ENCODE measurements at places on chromosomes 12 and 14.

DNA sequence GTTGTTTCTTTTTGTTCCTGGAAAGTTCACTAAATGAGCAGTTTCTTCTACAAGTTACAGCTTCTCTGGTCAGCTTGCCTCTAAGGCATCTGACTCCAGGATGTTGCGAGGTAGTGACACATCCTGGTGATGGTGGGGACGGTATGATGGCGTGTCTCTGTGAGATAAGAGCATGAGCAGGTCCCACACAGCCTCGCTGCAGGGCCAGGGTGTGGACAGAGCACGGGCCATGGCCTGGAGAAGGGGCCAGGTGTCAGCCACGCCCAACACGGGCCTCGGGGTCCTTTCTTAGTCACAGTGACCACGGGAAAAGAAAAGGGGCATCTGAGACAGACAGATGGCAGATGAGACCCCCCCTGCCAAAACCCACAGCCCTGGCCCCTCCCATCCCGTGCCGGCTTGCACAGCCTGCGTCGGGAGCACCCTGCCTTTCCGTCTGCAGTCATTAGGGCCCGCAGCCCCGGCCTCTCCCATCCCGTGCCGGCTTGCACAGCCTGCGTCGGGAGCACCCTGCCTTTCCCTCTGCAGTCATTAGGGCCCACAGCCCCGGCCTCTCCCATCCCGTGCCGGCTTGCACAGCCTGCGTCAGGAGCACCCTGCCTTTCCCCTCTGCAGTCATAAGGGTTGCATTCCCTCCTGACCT lies 79.3 kb upstream of the DYNC1H1 start:
- DNase-seq = no peak

DNA sequence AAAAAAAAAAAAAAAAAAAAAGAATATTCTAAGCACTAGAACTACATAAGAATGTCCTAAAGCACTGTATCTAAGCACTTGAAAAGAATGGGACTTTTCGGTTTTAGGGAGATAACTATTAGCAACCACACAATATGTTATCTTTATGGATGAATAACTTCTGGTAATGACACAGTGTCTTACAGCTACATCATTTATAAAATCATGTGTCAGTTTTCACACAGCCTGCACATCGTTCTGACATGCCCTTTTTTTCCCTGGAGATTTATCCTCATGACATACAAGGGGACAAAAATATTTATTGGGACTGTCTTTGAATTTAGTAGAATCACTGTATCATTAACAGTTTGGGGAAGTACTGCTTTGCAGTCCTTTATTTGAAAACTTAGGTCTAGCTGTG lies 17.3 kb downstream of the TMEM19 start:
- no peak for DNase-seq

GRCh38 chr12:124457287-124458219 lies 109.9 kb downstream of the NCOR2 start:
- DNase-seq = no peak

GRCh38 chr14:35140718-35141581 lies 18.6 kb downstream of the PRORP start:
- DNase-seq = no peak

- DNase-seq = peak; percentile 34
Measured at GRCh38 chr14:97977651-97978261, 1180.6 kb downstream of the VRK1 start.

- DNase-seq = no peak
Measured at GRCh38 chr12:24244231-24244630, 294.8 kb upstream of the SOX5 start.

DNA sequence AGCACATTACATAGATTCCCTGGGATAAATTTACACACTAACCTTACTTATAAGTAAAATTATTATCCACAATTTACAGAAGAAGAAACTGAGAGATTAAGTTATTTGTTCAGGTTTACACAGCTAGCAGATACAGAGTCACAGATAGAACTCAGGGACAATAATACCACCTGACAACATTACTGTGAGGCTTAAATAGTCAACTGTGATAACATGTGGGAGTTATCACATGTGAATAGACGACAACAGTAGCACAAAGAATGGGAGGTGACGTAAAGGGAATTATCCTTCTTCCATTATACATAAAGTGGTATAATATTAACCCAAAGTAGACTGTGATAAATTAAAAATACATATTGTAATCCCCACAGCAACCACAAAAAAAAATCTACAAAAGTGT lies 6.2 kb upstream of the SPIC start:
- DNase-seq = no peak

DNA sequence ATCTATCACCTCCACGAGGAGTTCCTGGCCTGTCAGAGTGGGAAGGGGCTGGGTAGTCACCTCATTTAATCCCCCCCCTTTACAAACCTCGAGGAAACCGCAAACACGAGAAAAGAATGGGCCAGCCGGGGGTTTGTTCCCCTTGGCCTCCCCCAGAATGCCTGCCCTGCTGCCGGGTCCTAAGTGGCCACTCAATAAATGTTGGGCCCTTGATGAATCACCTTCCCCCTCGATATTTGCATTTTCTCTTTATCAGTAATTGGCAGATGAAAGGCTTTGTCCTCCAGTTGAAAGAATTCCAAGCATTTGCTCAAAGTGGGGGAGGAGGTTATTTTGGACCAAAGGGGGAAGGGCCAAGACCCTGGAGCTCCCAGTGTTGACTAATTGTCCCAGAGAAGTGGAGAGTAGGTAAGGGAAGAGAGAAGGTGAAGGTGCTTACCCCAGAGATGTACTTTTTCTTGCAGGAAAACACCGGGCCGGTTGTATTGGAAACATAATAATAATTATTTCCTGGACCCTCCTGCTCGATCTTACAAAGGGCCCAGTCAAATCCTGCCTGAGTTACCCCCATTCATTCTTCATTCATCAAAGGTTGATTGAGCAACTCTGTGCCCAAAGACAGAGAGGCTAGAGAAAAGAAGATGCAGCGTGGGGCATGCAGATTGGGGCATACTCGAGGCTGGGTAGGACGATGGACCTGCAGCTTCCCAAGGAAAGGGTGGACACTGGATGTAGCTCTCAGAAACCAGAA lies 1.9 kb upstream of the KDM2B start:
- no peak for DNase-seq

GRCh38 chr12:108270035-108270848 lies 68.9 kb downstream of the CMKLR1 start:
- no peak for DNase-seq

DNA sequence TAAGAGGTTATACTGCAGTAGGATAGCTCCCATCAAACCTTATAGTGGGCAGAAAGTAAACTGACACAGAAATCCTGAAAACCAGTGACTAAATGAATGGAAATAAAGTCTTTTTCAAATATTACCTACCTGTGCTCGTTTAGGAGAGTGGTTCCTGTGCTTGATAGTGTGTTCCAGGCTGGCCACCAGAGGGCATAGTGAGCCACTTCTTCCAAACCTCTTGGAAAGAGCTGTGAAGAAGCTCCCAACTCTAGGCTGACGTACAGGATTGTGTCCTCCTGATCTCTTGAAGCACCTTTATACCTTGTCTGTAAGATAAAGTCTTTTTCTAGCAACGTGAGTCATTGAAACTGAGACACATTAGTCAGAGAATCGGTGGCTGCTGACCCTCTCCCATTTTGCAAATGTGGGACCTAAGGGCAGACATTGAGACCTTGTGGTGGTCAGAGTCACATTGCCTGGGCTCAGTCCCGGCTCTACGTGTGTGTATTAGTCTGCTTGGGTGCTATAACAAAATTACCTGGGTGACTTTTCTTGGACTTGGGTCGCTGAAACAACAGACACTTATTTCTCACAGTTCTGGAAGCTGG lies 17.6 kb downstream of the TDP1 start:
- no peak for DNase-seq

DNA sequence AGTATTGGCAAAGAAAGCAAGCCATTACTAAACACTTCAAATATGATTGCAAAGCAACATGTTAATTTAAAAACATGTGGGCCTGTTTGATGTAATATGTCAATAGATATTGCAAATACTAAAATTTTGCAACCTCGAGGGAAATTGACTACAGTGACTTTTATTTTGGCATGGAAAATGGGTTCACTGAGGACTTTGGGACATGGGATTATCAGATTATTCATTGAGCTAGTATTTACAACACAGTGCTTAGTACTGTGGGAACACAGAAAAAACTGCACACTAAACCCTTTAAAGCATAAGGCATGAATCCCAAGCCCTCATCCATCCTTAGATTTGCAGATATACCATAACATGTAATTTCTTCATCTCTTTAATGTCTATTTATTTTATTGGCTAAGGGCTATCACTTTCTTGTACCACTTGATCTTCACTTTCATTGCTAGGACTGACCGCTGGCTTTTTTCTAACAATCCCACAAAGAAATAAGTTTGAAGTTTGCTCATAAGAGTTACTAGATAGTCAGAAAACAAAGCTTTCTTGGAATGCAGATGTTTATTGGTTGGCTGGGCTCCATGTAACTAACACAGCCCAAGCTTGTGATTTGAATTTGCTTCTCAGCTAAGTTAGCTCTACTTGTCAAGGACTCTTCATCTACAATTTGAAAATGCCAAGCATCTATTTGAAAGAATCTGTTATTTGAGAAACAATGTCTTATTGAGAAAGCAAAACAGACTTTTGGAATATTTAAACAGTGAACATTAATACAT lies 48.7 kb downstream of the PPFIBP1 start:
- no peak for DNase-seq

DNA sequence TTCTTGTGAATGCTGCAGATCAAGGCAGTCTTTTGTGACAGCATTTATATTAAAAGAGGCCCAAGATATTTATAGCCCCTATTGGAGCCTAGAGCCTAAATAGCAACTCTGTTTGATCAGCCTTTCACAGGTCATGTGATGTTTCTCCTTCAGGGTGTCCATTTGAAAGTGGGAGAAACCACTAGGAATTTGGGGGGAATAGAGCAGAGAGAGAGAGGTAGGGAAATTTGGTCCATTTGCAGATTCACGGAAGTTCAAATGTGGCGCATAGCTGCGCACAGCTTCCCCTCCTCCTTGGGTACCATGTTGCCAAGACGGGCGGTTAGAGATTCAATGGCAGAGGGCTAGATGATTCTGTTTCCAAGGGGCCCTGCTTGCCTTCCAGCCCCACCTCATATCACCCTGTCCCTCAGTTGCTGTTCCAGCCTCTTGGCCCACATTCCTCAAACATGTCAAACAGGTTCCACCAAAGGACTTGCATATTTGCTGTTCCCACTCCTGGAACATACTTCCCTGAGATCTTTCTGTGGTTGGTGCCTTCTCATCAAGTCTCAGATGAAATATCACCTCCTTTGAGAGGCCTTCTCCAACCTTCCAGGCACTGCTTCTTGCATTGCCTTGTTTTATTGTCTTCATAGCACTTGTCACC lies 220.8 kb downstream of the CHST11 start:
- no peak for DNase-seq

- DNase-seq = no peak
Measured at GRCh38 chr12:81255947-81256346, 178.1 kb downstream of the ACSS3 start.

- DNase-seq = no peak
Measured at GRCh38 chr12:68269779-68270178, 16.4 kb upstream of the IL22 start.

- DNase-seq = no peak
Measured at GRCh38 chr12:26711569-26711968, 121.4 kb downstream of the ITPR2 start.

DNA sequence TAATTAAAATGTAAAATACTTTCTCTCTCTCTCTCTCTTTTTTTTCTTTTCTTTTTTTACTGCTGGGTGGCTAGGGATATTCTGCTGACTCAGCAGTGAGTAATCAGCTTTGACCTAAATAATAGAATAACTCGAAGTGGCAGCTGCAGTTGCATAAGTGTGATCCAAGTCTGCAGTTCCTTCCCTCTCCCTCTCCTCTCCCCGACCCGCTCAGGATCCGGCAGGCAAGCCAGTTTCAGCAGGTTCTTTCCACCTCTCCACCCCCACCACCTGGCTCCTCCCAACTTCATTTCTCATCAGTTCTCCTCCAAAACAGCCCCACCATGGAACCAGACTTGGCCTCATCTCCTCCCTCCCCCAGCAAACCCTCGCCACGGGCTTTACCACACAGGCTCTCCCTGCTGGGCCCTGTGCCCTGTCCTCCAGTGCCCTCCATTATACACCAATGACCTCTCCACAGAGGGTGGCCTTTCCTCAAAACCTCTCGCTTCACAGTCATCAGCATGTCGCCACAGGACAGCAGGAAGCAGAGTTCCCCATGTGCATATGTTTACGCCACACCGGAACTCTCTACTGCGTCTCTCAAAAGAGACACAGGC lies 22.4 kb downstream of the SLC7A8 start:
- DNase-seq = no peak

GRCh38 chr12:39587225-39587624 lies 32.4 kb downstream of the ABCD2 start:
- no peak for DNase-seq

- DNase-seq = no peak
Measured at GRCh38 chr12:115419145-115419646, 735.2 kb upstream of the TBX3 start.

DNA sequence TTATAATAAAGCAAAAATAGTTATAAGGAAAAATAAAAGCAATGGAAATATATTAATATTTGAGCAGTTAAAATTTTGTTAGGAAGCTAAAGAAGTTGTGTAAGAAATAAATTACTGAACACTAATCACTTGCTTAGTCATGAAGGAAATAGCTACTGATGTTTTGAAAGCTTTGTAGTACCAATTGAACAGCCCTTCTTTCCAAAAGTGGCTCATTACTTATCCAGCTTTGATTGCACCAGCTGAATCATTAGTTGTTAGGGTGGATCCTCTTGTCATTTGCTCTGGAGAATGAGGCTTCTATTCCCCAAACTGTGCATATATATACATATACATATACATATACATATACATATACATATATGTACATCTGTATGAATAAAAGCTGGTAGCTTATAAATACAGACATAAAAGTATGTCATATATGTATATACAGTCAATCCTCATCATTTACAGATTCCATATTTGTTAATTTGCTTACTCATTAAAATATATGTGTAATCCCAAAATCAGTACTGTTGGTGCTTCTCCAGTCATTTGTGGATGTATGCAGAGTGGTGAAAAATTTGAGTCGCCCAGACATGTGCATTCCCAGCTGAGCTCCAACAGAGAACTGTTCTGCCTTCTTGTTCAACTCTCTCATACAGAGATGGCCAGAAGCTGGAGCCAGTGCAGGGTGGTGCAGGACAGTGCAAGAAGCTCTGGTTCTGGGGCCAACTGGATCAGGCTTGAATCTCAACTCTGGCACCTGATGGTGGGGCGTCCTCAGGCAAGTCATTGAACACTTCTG lies 214.1 kb downstream of the RPAP3 start:
- DNase-seq = no peak

GRCh38 chr12:112185093-112185923 lies 59.9 kb downstream of the TRAFD1 start:
- no peak for DNase-seq

Data from activated CD8-positive, alpha-beta memory T cell treated with anti-CD3 and anti-CD28 coated beads for 1 hour (primary cell).